Activated CD8-positive, alpha-beta T cell treated with anti-CD3 and anti-CD28 coated beads for 36 hours (primary cell): ENCODE measurements at places on chromosomes 4 and X.

GRCh38 chr4:37653601-37654000 lies 32.6 kb downstream of the RELL1 start:
- DNase-seq, result no peak

GRCh38 chrX:155778844-155779553 lies 102.1 kb upstream of the VAMP7 start:
- no peak for DNase-seq

DNA sequence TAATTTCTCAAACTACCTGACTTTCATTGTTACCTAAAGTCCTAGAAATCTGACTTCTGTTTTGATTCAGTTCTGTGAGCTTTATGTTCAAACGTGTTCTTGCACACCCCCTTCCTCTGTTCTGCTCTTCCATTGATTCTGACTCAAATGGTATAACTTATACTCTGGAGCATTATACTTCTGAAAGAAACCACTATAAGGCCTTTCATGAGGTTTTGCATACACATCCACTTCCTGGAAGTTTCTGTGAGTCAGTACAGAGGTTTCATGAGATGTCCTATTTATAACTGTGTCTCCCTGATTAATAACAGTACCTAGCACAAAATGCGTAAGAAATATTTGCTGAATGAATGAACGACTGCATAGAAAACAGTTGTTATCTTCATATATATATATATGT lies 540.2 kb upstream of the CT83 start:
- no peak for DNase-seq

DNA sequence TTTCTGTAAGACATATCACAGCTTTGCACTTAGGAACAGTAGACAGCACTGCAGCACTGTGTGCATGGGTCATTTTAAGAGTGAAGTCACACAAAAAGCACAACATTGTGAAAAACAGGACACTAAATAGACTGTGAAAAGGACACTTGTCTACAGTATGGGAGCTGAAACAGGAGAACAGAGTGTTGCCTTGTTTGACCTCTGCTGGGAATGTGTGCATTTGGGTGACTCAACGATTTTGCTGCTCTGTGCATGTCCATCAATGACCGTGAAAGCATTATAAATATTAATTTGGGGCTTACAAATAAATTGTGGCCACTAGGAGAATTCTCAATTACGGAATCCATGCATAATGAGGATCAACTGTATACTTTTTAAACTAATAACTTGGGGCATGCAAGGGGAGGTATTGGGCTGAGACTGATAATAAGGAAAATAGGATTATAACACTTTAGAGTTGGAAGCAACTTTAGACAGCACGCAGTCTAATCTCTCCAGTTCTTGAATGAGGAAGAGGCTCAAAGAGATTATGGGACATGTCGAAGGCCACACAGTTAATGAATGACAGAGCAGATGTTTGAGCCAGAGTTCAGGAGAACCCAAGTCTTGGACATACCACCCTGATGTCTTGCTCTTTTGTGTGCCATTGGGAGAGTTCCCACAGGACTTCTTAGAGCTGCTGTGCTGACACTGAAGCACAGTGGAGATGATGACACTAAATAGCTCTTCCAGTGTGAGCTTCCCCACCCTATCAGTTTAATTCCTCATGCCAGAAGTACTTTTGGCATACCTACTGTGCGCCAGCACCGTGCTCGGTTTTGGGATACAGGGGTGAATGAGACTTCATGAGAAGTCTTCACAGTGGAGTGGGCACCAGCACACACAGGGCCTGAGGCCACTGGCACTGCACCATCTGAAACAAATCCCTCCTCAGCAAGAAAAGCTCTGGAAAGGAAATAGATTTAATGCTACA lies 79.3 kb downstream of the FRAS1 start:
- no peak for DNase-seq

DNA sequence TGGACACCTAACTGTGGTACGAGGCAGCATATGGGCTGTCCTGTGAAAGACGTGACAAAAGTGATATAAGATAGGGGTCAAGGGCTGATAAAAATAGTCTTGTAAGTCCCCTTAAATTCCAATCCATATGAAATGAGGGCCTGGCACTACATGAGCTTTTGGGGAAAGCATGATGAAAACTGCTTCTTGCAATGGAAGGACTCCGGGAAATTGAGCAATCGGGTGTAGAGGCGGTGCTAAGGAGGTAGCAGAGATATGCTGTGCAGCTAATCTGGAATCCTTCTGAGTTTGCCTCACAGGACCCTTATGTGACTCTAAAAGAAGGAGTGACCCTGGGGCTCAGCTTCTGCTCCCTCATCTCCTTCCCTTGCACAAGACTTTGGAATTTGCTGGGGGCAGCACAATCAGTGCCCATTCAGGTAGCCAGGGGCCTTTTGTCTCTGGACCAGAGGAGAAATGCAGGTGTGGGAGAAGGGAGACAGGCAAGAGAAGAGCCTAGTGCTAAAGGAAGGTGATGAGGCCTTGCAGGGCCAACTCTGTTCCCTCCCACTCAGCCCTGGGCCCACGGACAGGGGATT lies 12.8 kb downstream of the CLDN2 start:
- no peak for DNase-seq

DNA sequence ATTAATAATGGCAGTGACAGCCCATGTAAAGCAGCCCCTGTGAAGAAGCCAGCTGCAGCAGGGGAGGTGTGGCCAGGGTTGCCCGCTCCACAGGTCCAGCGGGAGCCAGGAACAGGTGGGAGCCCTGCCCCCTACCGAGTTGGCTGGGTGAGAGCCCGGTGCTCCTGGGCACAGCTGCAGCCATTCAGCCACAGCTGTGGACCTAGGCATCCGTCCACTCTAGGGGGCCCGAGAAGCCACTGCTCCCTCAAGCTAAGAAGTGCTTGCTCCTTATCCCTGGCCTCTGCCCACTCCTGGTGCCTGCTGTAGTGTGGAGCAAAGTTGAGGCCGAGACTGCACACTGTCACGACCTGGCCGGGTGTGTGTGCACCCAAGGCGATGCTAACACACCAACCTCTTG lies 1469.0 kb downstream of the PCDH7 start:
- no peak for DNase-seq

DNA sequence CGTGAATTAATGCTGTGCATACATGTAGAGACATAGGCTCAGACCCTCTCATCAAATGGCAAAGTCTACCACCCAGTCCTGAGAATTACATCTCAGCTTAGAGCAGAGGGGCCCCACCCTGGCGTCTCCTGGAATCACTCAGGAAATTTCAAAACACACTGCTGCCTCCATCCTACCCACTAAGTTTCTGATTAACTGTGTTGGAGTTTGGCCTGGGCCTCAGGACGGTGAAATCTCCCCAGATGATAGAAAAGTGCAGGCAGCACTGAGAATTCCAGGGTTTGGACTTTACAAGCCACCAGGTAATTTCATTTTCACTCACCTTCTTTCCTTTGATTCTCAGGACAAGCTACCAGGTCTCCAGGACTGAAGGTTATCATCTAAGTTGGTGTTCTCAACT lies 3.3 kb upstream of the FAM9C start:
- DNase-seq, result no peak
